ENCODE measurements at places on chromosomes 13 and 19.

GRCh38 chr13:59346999-59347723, 816.6 kb downstream of the DIAPH3 start:
- DNase-seq = no peak

- no peak for DNase-seq
These were observed 192.3 kb downstream of the RGCC start for GRCh38 chr13:41649659-41650058.

- DNase-seq = no peak
These were observed 238.8 kb upstream of the PCDH20 start for GRCh38 chr13:61654481-61654880.

DNA sequence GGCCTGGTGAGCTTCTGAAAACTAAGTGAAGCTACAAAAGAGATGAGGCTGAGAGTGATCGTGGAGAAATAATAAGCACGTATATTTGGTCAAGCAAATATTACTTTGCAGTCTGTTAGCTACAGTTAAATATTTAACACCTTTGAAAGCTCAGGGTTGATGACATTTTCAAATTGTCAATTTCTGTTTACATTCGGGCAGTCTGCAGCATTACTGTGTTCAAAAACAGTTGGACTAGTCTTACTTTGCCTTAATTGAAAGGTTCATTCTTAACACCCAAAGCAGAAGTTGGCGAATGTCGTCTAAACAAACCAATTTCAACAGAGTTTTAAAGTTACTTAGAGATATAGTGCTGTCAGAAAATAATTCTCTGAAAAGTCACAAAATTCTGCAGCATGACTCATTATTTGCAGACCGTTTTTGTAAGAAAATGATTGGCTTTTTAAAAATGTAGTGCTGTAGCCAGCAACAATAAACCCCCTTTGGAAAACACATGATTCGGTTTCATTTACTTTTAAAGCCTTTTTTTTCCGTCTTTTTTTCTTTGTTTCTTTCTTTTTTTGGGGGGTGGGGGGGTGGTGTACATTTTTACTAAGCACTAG, 549.0 kb downstream of the GPC6 start:
- no peak for DNase-seq

- no peak for DNase-seq
These were observed 1.2 kb downstream of the RCBTB2 start for GRCh38 chr13:48531416-48532255.

- DNase-seq = no peak
These were observed 7.7 kb upstream of the CRTC1 start for GRCh38 chr19:18675779-18676178.

DNA sequence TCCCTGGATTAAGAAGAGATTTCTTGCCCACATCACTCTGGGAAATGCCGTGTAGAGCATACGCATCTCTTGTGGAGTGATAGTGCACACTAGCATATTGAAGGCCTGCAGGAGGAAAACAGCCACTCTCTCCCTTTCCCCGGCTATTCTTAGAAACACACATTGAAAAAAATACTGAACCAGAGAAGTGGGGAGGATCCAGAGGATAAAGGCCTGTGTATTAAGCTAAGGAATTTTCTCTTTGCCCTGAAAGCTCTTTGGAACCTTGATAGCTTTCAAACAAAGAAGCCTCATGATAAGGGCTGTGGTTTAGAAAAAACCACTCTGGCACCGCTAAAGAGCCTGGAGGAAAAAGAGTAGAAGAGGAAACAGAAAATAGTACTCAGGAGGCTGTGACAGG, 386.1 kb upstream of the NBEA start:
- no peak for DNase-seq

GRCh38 chr19:55667958-55668357, 7.1 kb upstream of the EPN1 start:
- DNase-seq = no peak

GRCh38 chr13:61415749-61416148, at the start of gene PCDH20:
PCDH20 (minus strand) TSS chr13:61415849; CDS start chr13:61415158, 691 bp downstream.
- no peak for DNase-seq

- DNase-seq = no peak
These were observed 181.3 kb downstream of the PCDH9 start for GRCh38 chr13:67048821-67049150.
